ENCODE measurements at places on chromosomes 7 and 10.

- DNase-seq, result no peak
Measured at GRCh38 chr10:17062009-17062408, 67.6 kb downstream of the CUBN start.

GRCh38 chr10:114726820-114727271, 68.8 kb upstream of the ABLIM1 start:
- DNase-seq, result no peak

GRCh38 chr7:71132127-71132376, at the start of gene GALNT17:
GALNT17 (plus strand) TSS chr7:71132144.
- DNase-seq, result no peak

DNA sequence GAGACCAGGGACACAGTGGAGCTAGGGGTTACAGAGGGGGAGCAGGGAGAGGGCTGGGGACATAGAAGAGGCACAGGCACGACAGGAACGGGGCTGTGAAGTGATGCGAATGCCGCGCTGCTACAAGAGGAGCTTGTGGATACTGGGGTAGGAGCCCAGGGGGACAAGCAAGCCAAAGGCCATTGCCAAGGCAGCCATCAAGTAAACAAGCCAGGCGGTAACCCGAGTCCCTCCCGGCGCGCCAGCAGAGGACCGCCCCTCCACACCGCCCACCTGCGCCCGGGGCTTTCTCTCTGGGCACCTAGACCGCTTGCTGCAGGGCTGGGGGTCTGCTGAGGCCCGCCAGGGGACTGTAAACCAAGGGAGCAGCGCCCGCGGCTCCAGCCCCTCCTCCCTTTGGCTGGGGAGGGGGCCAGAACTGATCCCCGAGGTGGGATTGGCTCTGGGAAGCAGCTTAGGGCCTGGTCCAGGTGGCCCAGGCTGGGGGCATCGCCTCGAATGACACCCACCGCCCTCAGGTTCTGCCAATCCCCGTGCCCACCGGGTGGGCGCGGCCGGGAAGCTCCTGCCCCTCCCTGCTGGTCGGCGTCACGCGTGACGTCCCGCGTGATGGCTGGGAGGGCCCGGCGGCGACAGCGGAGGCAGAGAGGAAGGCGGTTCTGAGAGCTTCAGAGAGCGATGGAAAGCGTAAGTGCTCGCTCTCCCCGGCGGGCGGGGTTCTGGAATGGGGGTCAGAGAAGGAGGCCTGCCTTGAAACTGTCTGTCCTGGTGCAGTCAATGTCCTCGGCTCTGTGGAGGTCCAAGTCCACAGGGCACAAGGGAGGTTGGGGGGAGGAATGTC, 982 bp downstream of the SFXN3 start:
- DNase-seq, result peak; percentile 94

DNA sequence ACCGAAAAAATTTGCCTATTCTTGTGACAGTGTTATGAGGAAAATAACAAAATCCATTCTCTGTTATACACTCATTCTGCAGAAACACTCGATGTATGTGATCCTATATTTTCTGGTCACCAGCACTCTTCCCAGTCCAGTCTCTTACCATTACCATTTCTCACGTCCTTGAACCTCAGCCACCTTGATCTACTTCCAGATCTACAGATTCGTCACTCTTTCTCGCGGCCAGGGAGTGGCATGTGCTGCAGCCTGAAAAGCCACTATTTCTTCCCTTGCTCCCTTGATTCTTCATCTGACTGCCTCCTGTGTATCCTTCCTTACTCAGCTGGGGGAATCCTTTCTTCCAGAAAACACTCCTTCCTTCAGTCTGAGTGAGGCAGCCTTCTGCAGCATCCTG, 14.1 kb upstream of the TAF3 start:
- no peak for DNase-seq

DNA sequence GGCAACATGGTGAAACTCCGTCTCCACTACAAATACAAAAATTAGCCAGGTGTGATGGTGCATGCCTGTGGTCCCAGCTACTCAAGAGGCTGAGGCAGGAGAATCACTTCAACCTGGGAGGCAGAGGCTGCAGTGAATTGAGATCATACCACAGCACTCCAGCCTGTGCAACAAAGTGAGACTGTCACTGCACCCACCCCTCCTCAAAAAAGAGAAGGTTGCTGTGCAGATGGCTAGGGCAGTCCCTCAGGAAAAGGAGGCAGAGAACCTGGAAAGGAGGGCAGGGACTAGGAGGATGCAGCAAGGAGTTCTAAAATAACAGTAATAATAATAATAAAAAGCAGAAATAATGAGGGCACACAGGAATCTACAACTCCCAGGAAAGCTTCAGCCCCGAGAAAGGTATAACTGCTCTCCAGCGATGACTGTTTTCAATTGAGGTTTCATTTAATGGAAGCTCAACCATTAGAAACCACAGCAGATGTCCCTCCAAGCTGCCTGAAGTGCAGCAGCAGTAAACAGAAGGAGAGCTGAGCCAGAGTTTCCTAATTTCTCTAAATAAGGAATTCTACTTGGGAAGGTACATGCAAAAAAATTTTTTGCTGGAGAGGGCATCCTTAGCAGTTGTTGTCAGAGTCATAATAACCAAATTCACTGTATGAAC, 326.5 kb downstream of the GATA3 start:
- no peak for DNase-seq

DNA sequence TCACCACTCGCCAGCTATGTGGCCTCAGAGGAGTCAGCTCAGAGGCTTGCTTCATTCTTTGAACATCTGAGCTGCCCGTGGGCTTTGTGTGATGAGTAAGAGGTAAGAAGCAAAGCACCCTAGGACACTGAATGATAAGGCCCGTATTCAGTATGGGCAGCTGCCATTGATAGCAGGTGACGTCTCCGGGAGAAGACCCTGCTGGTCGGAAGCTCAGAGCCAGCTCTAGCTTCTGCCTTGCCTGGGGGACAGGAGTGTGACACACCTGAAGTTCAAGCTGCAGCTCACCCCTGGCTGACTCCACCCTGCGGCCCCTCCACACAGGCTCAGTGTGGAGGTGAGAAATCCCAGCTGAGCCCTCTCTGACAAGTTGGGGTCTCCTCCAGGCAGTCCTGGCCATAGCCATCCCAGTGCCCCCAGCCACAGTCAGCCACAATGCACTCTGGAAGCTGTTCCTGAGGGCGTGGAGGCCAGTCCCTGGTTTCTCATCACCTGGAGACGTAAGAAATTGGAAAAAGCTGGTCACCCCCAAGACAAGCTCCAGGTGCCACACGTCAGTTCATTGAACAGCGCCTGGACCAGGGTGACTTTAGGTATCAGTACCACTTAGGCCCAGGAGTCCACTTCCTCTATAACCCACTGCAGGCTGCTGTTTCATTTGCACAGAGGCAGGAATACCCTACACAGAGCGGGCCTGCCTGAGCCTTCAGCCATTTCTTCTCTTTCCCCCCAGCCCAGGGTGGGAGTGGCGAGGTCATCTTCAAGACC, 164.9 kb upstream of the RHEB start:
- DNase-seq, result no peak

- no peak for DNase-seq
Measured at GRCh38 chr7:75555736-75556135, 63.6 kb downstream of the SPDYE5 start.

DNA sequence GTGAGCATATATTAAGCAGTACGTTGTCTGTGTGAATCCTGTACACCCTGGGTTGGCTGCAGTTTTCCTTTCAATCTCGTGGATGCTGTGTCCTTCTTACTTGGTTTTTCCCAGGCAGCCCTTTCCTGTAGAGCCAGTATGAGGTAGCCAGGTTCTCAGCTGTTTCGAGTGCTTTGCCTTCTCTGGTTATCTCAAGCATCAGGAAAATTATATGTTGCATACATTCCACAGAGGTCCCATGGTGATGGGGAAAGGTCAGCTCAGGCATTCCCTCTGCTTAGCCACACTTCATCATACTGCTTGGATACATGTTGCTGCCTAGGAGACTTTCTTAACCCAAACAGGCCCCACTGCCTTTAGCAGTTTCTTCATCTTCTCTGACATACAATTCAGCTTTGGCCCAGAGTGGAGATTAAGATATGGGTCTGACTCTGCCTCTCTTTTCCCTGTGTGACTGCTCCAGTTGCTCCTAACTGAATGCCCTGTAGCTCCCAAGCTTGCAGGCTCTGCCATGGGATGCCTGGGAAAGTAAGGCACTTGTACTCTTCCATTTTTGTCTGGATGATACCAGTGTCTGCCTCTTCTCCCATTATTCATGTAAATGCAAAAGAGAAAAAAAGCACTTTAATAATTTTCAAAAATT, 11.3 kb downstream of the GNAI1 start:
- DNase-seq, result peak; percentile 25

- no peak for DNase-seq
Measured at GRCh38 chr7:112122144-112122543, 84.1 kb downstream of the DOCK4 start.

- DNase-seq, result no peak
Measured at GRCh38 chr10:110101464-110102144, 93.8 kb downstream of the ADD3 start.

DNA sequence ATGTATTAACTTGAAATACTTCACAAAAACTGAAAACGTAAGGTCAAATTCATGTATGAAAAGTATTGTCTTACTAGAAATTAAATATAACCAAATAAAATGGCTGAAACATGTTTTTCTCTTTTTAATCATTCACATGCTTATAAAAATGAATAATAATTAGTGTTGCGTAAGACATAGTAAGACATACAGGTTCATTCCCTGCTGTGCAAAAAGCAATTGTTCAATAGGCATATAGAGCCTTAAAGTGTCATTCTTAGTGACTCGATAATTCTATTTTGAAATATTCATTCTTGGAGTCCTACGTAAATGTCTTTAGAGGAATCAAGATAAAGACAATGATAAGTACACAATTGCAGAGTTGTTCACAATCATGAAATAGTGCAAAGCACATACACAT, 337.1 kb downstream of the SUGCT start:
- DNase-seq, result no peak

- DNase-seq, result peak; percentile 71
Measured at GRCh38 chr7:29189743-29190201, 4.8 kb upstream of the CHN2 start.

DNA sequence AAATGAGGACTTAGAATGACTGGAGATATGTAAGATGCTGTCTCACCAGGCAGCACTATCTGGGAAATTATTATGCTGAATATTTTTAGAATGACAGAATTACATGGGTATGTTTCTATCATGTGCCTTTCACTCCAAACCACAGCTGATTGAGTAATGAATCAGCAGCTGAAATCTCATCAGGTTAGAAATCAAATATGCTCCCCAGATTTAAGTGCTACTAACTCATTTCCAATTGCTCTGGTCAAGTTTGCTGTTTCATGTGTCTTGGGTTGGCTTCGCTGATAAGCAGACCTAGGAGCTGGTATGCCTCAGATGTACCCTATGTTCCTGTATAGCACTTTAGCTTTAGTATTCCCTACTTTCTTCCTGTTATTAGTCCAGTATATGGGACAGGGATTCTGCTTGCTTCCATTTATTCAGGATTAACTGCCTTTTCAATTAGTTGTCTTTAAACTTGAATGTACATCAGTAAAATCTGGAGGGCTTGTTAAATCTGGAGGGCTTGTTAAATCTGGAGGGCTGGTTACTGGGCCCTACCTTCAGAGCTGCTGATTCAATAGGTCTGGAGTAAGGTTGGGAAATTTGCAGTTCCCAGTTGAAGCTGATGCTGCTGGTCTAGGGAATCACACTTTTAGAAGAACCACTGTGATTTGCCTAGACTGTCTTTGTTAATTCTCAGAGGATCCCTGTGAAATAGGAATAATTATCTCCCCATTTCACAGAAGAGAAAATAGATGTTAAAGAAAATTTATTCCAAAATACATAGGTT, 172.9 kb downstream of the DKK1 start:
- peak; percentile 3 for DNase-seq

- DNase-seq, result no peak
Measured at GRCh38 chr7:96530786-96531185, 178.9 kb downstream of the SEM1 start.

DNA sequence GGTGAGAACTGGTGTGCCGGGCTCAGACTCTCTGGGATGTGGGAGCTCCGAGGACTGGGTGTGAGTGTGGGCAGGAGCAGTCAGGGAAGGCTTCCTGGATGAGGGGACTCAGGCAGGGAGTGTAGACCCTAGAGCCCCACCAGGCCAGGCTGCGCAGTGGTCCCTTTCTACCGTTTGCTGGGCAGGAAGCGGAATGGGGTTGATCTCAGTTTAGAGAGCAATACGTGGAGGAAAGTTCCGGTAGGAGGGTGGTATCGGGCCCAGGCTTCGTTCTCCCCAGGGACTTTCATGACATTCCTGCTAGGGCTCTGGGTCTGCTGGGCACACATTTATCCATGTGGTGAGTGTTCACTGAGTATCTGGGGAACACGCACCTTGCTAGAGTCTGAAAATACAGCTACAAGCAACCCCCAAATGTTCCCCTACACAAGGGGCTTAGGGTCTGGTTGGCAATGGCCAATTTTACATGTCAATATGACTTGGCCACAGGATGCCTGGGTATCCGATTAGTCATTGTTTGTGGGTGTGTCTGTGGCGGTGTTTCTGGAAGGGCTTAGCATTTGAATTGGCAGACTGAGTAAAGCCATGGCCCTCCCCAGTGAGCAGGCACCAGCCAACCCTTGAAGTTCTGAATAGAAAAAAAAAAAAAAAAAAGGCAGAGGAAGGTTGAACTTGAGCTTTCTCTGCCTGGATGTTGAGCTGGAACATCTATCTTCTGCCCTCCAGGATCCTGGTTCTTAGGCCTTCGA, 20.8 kb downstream of the GHRHR start:
- no peak for DNase-seq

DNA sequence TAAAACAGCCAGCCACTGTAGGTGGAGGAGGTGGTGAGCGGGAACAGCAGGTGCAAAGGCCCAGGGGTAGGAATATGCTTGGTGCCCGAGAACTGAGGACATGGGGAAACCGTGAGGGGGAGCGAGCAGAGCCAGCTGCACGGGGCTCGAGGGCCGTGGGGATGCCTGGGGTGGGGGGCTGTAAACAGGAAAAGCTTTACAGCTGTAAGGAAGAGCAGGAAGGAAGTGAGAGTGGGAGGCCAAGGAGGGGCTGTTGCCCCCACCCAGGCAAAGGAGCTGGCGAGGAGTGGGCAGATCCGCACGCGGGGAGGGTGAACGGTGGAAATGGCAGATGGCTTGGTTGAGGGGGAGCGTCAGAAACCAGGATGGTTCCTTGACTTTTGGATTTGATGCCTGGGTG, 34.4 kb downstream of the ZMIZ1 start:
- DNase-seq, result no peak

GRCh38 chr7:13846386-13846785, 143.1 kb downstream of the ETV1 start:
- no peak for DNase-seq

- peak; percentile 41 for DNase-seq
Measured at GRCh38 chr10:12466704-12467305, 117.5 kb downstream of the CAMK1D start.

DNA sequence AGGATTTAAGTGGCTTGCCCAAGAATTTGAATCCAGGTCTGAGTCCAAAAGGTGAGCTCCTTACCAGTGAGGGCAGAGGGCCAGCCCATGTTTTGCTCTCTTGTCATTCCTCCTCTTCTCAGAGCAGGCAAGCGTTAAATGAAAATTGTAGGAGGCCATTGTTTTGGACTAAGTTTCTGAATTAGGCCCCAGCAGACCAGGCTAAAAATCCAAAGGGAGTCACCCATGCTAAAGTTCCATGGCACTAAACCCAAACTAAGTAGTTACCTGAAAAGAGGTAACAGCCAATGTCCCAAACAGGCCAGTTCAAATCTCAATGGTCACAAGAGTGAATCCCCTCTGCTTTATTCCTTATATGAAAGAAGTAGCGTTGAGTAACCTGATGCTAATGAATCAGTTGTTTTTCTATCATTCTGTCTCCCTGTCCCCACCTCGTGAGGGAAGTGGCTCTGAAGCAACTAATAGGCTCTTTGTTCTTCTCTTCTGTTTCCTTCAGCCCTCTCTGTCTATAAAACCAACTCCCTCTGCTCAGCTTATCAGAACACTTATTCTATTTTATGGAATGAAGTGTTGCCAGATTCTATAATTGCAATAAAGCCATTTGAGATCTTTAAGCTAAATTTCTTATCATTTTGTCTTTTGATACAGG, 17.5 kb upstream of the CDH23 start:
- DNase-seq, result no peak

Data from muscle of back (tissue), 13 donors.